ENCODE measurements at places on chromosomes 11 and 22.

DNA sequence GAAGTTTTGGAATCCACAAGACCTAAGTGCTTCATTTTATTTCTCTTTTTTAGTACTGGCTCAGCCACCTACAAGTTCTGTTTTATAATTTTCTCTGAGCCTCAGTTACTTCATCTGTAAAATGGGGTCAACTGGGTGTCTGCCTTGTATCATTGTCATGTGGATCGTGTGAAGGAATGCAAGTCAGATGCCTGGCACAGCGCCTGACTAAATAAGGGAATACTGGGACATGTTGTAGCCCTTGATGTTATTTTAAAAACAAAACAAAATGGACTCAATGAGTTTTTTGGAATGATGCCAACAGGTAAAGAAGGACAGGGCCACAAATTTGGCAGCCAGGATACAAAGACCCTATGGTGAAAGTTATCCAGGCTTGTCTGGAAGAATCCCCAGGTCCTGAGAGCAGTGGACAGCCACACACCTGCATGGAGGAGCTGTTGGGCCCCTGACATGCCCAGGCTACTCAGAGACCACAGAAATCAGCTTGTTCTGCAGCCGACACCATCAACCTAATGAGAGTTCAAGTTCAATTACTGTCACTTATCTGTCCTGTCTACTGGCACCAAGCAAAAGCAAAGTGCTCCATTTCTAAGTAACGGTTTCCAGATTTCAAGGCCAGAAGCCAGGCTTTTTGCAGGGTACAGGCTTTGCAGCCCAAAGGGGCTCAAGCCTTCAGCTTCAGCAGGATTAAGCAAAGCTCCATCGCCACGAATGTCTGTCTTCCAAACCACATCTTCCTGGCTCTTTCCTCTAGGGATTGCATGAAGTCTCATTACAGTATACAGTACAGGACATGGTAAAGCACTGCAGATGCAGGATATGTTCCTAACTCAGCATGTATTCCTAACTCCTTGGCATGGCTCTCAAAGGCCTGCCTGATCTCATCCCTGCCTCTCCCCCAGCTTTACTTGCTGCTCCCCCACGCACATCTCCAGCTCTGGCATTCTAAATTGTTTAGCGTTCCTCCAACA lies 18.4 kb downstream of the DKK3 start:
- DNase-seq = no peak

- no peak for DNase-seq
Measured at GRCh38 chr11:19766810-19767209, 54.2 kb downstream of the NAV2 start.

DNA sequence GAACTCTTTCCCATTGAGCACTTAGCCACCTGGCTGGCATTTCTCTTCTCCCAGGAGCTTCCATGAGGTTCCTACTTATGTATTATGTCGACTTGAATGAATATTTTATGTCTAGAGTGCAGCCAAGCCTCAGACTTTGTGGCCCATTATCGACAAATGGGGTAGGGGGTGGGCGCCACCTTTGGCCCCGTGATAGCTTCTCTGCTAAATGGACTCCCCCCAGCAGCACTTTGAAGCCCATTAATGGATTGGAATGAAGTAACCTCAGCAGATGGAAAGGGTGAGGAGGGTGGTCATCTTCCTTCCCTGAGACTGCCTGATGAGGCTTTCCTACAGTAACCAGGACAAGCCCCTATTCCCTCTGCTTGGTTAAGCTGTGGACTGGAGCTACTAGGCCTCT lies 5.9 kb downstream of the MARK2 start:
- no peak for DNase-seq

- DNase-seq = peak; percentile 43
Measured at GRCh38 chr11:126491092-126491491, 135.6 kb downstream of the ST3GAL4 start.

GRCh38 chr22:46165977-46166376 lies 15.7 kb downstream of the PPARA start:
- DNase-seq = no peak

DNA sequence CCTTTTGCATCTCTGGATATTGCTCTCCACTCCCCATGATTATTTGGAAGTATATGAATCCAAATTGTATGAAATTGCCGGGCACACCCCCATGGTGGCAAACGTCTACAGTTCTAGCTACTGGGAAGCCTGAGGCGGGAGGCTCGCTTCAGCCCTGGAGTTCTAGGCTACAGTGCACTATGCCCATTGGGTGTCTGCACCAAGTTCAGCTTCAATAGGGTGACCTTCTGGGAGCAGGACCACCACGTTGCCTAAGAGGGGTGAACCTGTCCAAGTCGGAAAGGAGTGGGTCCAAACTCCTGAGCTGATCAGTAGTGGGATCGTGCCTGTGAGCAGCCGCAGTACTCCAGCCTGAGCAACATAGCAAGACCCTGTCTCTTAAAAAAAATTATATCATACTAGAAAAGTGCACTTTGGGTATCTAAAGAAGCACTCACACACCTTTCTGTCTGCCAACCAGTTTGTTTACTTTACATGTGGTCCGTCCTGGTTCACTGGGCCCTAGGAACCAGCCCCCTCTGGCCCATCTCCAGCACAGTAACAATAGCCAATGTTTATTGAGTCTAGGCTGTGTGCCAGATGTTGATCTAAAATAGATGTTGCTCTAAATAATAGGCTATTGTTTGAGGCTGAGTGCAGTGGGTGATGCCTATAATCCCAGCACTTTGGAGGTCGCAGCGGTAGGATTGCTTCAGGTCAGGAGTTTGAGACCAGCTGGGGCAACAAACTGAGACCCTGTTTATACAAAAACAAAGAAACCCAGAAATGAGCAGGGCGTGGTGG lies 16.4 kb upstream of the KAT5 start:
- no peak for DNase-seq

DNA sequence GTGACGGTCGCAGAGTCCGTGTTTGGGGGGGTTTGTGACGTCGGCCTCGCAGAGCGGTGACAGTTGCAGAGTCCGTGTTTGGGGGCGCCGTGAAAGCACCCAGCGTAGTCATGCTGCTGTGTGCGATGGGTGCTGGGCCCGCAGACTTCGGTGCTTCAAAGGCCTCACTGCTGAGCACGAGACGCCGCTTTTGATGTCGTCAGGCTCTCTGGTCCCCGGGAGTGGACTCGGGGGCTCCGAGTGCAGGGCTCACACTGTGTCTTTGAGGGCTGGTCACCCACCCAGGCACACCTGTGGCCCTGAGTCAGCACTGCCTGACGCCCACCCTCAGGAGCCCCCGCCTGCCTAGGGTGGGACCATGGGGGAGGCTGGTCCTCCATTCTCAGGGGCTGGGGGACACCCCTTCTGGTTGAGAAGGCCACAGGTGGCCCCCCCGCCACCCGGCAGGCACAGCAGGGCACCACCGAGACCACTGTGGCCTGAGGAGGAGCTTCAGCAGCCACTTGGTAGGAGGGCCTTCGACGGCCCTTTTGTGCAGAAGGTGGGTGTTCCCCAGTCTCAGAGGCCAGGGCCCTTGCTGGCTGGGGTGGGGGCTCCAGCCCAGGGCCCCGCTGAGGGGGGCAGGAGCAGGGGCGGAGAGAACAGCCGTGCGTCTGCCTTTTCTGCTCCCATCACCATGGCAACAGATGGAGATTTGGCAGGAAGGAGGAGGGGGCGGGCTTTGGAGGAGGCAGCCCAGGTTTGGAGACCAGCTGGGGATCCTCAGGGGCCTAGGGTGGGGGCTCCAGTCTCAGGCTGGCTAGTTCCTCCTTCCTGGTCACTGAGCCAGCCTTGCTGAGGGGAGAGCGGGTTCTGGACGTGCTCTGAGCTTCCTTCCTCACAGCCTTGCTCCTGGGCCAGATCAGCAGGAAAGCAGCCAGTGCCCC lies 20.9 kb downstream of the BRSK2 start:
- DNase-seq = no peak

DNA sequence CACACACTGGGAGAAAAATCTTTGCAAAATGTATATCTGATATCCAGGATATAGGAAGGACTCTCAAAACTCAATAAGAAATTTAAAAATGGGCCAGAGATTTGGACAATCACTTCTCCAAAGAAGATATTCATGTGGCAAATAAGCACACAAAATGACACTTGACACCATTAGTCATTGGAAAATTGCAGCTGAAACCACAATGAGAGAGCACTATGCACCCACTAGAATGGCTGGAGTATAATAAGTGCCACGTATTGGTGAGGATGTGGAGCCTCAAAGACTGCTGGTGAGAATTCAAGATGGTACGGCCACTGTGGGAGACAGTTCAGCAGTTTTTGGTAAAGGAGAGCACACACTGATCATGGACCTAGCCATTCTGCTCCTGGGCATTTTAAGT lies 12.8 kb upstream of the OSBPL5 start:
- no peak for DNase-seq

GRCh38 chr11:48164836-48165235 lies 51.8 kb upstream of the OR4B1 start:
- DNase-seq = no peak

GRCh38 chr22:44057401-44057987 lies 33.4 kb downstream of the PARVB start:
- DNase-seq = no peak

GRCh38 chr11:66181632-66182315 lies 86.7 kb upstream of the RAB1B start:
- DNase-seq = no peak

- DNase-seq = no peak
Measured at GRCh38 chr11:3995949-3996554, 98.5 kb upstream of the RRM1 start.

DNA sequence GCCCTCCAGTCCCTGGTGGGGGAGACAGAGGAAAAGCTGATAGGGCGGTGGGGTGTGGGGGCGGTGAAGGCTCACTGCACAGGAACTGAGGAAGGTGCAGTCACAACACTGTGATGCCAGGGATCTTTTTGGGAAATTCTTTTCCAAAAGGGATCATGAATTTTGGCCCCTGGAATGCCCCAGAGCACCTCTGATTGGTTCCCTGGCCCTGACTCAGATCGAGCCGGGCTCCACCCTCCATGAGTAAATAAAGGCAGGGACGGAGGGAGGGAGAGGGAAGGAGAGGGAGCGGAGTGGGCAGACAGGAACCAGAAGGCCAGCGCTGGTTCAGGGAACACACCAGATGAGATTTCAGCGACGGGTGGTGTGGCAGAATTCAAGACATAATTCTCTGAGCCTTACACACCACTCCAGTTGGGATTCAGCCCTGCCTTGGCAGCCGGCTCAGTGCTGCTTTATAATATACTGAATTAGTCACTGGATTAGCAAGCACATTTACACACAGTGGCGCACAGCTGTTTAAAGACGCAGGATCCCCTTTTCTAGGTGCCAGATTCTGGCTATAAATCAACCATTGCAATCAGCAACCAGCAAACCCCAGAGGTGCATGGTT lies 80.3 kb downstream of the ETS1 start:
- DNase-seq = peak; percentile 77

GRCh38 chr11:27387362-27387761 lies 24.3 kb upstream of the CCDC34 start:
- DNase-seq = no peak

DNA sequence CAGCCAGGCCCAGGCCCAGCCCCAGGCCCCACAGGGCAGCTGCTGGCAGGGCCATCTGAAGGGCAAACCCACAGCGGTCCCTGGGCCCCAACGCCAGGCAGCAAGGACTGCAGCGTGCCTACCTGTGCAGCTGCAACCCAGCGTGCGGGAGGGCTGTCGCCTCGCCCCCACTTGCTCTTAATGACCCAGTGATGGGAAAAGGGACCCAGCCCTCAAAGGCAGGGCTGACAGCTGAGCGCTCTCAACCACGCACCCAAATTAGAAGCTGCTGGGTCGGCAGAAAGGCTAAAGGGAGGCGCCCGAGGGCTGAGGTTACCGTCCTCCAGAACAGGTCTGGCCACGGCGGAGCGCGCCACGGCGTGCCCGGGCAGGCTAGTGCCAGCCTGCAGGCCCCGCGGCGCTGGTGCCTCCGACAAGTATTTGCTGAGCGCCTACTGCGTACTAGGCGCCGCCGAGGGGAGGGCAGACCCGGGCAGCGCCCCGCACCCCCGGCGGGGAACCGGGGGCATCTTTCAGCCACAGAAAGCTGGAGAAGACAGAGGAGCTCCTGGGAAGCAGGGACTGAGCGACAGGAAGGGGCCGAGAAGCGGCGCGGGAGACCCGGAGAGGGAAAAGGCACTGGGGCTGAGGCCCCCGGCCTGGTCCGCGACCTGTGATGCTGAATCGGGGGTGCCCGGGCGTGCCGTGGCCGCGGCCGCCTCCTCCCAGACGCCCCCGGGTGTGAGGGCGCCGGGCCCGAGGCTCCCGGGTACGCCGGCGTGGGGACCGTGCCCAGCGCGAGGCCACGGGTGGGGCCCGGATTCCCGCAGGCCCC lies 773 bp downstream of the HRAS start:
- peak; percentile 76 for DNase-seq

GRCh38 chr11:74347381-74347780 lies 35.9 kb upstream of the P4HA3 start:
- DNase-seq = no peak

- no peak for DNase-seq
Measured at GRCh38 chr22:31715147-31715778, 34.7 kb downstream of the PRR14L start.

- DNase-seq = no peak
Measured at GRCh38 chr11:76147106-76147740, 59.1 kb downstream of the WNT11 start.

GRCh38 chr11:57459164-57460021 lies 935 bp upstream of the RTN4RL2 start:
- peak; percentile 68 for DNase-seq

- DNase-seq = peak; percentile 38
Measured at GRCh38 chr22:23831261-23831660, 7.5 kb downstream of the DERL3 start.

DNA sequence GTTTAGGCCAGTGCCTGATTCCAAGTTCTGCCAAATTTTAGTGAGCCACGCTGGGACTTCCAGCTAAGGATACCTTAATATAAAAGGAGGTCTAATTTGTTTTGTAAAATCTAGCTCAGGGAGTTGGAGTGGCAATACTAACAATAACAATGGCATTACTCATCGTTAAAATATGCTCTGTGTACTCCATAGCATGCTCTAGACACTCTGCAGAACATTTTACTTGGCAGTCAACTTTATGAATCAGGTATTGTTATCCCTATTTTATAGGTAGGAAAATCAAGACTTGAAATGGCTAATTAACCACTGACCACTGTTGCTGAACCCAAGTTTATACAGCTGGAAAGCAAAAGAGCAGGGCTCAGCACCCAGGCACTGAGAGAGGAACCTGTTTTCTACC lies 485.0 kb upstream of the KIRREL3 start:
- no peak for DNase-seq

DNA sequence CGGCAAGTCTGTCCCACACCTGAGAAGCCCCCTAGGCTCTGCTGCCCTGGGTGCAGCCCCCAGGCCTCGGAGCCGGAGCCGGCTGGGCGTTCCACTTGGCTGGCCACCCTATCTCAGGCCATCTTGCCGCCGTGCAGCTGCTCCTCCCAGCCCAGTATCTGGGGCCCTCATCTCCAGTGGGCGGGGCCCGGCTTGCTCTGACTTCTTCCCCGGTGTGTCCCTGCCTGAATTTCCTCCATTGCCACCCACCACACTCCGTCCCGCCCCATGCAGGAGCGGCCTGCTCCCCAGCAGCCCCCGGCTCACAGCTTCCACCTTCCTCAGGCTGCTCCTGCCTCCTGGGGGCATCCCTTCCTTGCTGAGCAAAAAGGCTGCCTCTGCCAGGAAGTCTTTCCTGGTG lies 46.6 kb downstream of the WNT7B start:
- DNase-seq = no peak
